ENCODE measurements at places on chromosomes 2 and 18. TPM values are rescaled to one million over a fixed set of nuclear protein-coding genes. Genes with fewer than 3 reads are reported as not detected.

The DNAJC5G gene
- not detected for total RNA-seq

The CNTNAP5 gene
- total RNA-seq = not detected

The NT5DC4 gene
- total RNA-seq = 2.7 TPM

The HRH4 gene
- total RNA-seq = not detected

The DSG3 gene
- total RNA-seq = 0.36 TPM

The HEATR5B gene
- 25.1 TPM for total RNA-seq
